Smooth muscle cell of trachea (primary cell): ENCODE measurements at places on chromosomes 7 and 10. TPM values are rescaled to one million over a fixed set of nuclear protein-coding genes. Genes with fewer than 3 reads are reported as not detected.

The ITIH5 gene
- under 0.01 and 2.8 TPM in 2 replicates for total RNA-seq

The RAPGEF5 gene
- total RNA-seq: 1.3 and 1.6 TPM in 2 replicates

The NME8 gene
- not detected in 2 replicates for total RNA-seq

The CHAT gene
- total RNA-seq: not detected in 2 replicates

The ALOX5 gene
- total RNA-seq: not detected in 2 replicates

The HYAL4 gene
- total RNA-seq: 0.17 and 0.44 TPM in 2 replicates

The OR2A12 gene
- not detected in 2 replicates for total RNA-seq

The TMEM273 gene
- not detected in 2 replicates for total RNA-seq

The CCL24 gene
- not detected in 2 replicates for total RNA-seq

The MRPS16 gene
- 68.0 and 80.6 TPM in 2 replicates for total RNA-seq

The BRAT1 gene
- total RNA-seq: 31.4 and 53.3 TPM in 2 replicates

The C10orf88 gene
- total RNA-seq: 8.8 and 10.3 TPM in 2 replicates

The EPHB6 gene
- total RNA-seq: 1.9 and 8.8 TPM in 2 replicates

The TRIM50 gene
- total RNA-seq: not detected in 2 replicates

The CALML5 gene
- total RNA-seq: not detected in 2 replicates

The ITGA8 gene
- 1.7 and 5.8 TPM in 2 replicates for total RNA-seq
